Left forelimb (tissue), 1 donor: ENCODE measurements at places on chromosomes 4 and X.

- DNase-seq: no peak
Measured at GRCh38 chrX:18203631-18204030, 17.1 kb downstream of the BEND2 start.

- no peak for DNase-seq
Measured at GRCh38 chrX:34341258-34341657, 209.1 kb upstream of the FAM47A start.

DNA sequence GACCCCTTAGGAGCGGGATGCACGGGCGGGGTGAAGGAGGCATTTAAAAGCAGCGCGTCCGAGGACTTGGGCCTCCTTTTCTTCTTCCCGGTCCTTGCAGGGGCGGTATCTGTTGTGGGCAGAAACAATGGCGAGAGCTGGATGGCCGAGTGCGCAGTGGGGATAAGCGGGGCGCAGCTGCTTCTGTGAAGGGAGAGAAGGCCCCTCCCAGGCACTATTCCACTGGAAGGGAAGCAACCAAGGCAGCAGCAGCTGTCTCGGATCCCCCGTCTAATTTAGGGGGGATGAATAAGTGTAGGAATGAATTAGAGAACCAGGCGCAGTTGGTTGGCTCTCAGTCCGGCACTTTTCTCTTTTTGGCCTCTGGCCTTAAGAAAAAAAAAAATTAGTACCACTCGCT lies 995 bp downstream of the SMARCA5 start:
- DNase-seq: peak; percentile 78

DNA sequence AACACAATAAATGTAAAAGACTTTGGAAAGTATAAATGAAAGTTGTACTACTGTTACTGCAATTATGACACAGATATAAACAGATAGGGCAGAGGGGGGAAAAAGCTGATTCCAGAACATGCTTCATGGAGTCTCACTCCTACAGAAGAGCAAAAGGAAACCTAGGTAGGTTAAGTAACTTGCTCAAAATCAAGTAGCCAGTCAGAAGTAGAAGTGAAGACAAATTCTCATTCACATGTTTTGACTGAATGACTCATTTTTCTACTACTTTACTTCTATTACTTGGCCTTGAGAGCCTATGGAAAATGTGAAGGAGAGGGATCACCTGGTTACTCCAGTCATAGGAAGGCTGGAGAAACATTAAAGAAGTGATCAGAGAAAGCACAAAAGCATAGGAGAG lies 23.6 kb upstream of the RASGEF1B start:
- DNase-seq: no peak

- no peak for DNase-seq
Measured at GRCh38 chr4:53647547-53647946, 56.3 kb upstream of the LNX1 start.

GRCh38 chr4:121139533-121140222 lies 24.4 kb downstream of the TNIP3 start:
- no peak for DNase-seq

DNA sequence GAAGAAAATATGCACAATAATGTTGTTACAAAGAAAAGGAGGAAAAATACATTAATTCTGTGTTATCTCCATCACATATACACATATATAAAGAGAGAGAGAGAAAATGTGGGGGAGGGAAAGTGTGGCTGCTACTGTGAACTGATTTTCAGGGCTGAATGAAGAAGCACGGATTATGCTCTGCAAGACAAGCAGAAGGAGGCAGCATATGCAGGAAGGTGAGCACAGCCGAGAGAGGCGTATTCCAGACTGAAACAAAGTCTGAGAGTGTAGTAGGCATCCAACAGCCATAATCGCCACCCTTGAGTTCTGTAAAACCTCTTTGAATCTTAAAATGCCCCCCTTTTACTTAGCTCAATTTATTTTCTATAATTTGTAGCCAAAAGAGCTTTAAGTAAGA lies 1081.8 kb upstream of the GRID2 start:
- no peak for DNase-seq

- DNase-seq: no peak
Measured at GRCh38 chr4:24260133-24260715, 324.1 kb downstream of the DHX15 start.

- DNase-seq: no peak
Measured at GRCh38 chrX:100687128-100687527, 43.1 kb downstream of the SRPX2 start.
